ENCODE measurements at places on chromosomes 7 and 10. TPM values are rescaled to one million over a fixed set of nuclear protein-coding genes. Genes with fewer than 3 reads are reported as not detected.

Gene CASP2
- total RNA-seq: 24.9 TPM

Gene TRIM50
- not detected for total RNA-seq

DNA sequence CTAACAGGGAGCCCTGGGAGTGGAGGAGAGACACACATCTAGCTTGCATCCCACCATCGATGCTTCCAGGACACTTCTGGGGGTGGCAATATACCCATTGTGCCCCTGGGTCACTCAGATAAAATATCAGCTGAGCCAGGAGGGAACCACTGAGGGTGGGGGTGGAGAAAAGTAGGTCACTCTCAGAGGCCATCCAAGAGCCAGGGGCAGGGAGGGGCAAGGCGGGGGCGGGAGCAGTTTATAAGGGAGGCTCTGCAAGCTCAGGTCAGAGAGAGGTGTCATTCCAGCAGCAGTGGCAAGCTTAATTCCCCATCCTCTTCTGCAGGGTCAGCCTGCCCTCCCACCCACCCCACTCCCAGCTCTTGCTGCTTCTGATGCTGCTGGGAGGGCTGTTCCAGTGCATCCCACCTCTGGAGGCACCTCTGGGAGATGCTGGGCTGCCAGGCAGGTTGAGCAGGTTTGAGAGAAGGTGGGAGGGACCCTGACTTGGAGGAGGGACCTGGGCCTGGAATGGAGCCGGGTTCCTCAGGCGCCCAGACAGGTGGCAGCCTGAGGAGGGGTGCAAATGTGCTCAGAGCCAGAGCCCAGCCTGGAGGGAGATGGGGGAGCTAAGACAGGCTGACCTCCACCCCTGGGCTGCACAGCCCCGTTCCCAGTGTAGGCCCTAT lies 20.1 kb upstream of the TLX1 start:
- no peaks in the 10 kb centered on the region for H3K36me3 ChIP-seq
- no peak overlapping the region for H3K27ac ChIP-seq
- no peaks in the 10 kb centered on the region for H3K27me3 ChIP-seq
- no peaks in the 10 kb centered on the region for H3K4me1 ChIP-seq

GRCh38 chr7:47940088-47941013 lies 7.9 kb downstream of the PKD1L1 start:
- DNase-seq: no peak
- no peak overlapping the region for H3K4me3 ChIP-seq
- H3K27me3 ChIP-seq: no peaks in the 10 kb centered on the region
- peak overlapping the region; percentile 91 for H3K27ac ChIP-seq

GRCh38 chr10:118585234-118585633 lies 10.2 kb downstream of the PRLHR start:
- no peak for DNase-seq
- H3K27me3 ChIP-seq: no peaks in the 10 kb centered on the region
- no peaks in the 10 kb centered on the region for H3K36me3 ChIP-seq
- H3K4me3 ChIP-seq: no peak overlapping the region

- peaks cover 26% of the 10 kb centered on the region for H3K4me1 ChIP-seq
- peak overlapping the region; percentile 52 for H3K4me3 ChIP-seq
- no peaks in the 10 kb centered on the region for H3K36me3 ChIP-seq
- peaks cover 16% of the 10 kb centered on the region for H3K27me3 ChIP-seq
Observed at GRCh38 chr7:1666317-1666822, 3.7 kb upstream of the ELFN1 start.

GRCh38 chr7:115274-115911 lies 77.0 kb upstream of the FAM20C start:
- peak overlapping the region; percentile 54 for H3K27ac ChIP-seq
- no peaks in the 10 kb centered on the region for H3K27me3 ChIP-seq
- H3K4me3 ChIP-seq: no peak overlapping the region
- no peaks in the 10 kb centered on the region for H3K36me3 ChIP-seq
